Brain pericyte (primary cell): ENCODE measurements at places on chromosomes 12 and 14.

DNA sequence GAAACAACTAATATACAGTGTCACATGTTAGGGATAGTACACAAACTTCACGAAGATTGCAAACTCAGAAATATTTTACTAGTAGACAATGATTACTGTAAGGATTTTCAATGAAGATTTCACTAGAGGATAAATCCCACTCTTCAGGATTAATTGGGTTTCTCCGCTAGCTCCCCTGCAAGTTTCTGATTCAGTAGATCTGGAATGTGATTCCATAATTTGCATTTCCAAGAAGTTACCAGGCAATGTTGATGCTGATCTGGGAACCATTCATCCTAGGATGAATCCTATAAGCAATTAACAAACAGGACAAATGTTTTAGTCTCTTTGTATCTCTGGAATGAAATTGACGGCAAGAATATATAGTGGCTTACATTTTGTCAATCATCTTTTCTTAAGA is 272.4 kb downstream of the ALX1 start:
- no peak for DNase-seq

DNA sequence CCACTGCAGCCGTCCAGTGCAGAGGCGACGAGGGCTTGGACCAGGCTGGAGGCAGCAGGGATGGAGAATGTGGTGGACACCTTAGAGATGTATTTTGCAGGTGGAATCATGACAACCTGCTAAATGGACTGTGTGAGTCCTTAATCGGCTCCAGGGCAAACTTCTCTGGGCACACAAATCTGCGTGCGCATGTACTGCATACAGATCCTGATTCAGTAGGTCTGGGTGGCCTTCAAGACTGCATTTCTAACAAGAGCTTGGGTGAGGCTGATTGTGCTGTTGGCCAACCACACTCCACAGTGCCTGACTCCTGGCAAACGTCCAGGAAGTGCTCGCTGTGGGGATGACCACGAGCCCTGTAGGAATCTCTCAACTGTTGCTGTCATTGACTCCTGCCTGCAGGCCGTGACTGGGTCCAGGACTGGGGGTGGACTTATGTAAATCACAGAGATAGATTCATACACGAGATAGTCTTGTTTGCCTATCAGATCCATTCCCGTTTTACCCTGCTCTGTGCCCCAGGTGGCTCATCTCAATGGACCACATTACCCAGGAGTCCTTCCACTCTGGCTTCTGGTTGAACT is 27.2 kb downstream of the JDP2 start:
- DNase-seq: no peak

- no peak for DNase-seq
Measured at GRCh38 chr14:94143711-94144110, 14.3 kb upstream of the IFI27L2 start.

DNA sequence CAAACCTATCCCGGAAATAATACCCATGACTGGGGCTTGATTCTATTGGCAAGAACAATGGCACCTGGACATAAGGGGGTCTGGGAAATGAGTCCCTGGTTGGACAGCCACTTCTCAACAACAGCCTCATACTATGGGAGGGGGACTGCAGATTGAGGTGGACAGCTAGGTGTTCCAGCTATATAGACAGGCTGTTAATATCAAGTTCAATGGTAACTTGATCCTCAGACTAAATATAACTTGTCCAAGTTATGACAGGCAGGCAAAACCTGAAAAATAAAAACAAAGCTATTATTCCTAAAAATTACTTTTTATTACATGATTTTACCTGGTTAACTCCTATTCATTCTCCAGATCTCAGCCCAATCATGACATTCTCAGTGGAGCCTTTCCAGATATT is 267.3 kb downstream of the TTC8 start:
- DNase-seq: no peak

- no peak for DNase-seq
Measured at GRCh38 chr14:56196274-56196673, 78.1 kb downstream of the PELI2 start.

DNA sequence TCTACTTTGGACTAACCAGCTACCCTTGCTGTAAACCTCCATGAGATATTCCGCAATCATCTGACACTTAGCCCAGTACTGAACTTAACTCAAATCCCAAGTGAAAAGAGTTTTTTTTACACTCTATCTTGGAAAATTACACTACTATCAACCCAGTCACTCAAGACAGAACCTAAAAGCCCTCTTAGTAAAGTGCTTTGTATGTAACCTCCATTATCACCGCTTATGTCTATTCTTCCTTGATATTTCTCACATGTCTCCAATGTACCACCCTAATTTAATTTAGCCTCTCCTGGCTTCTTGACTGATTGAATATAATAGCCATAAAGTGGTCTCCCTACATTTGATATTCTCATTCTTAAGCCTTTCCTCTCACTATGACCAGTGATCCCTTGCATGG is 168.8 kb upstream of the SYT1 start:
- DNase-seq: no peak

GRCh38 chr14:95254288-95254687 is 65.4 kb downstream of the CLMN start:
- no peak for DNase-seq

DNA sequence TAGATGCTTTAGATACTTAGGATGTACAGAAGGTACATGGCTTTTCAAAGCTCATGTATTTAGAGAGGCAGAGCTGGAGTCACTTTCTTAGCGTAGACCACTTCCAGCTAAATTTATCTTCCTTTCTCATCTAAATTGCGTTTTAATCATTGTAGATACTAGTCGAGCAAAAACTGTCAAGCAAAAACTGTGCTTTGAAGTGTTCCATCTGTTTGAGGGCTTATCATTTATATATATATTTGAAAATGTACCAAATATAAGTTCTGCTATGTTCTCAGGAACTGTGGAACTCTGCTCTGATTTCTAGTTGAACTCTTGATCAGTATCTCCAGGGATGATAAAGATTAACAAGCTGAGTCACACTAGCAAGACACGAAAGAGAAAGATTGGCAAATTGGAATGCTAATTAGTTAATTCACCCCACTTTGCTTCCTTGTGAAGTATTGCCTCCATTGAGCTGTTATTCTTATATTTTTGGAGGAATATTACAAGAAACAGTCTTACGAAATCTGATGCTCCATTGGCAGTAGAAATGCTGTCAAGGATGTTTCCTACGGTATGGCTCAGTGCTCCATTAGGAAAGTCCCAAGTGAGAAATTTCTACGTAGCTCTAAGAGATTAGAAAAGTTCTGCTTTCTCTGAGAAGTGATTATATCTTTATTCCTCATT is 310.7 kb downstream of the AEBP2 start:
- no peak for DNase-seq

DNA sequence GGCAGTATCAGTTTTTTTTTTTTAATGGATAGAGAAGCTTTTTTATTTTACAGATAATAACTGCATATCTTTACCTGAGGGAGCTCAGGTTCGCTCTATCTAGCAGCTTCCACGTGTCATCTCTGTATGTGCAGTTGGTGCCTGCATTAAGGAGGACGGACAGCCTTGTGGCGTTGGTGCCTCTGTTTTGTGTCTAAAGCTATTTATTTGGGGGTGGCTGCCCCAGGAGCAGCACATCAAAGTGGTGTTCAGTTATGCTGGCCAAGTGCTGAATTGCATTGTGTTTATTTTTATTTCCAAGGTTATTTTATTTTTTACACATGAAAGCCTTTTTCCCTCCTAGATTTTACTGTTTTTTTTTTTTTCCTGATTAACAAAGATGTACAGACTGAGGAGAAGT is 59.7 kb downstream of the RASSF3 start:
- no peak for DNase-seq

DNA sequence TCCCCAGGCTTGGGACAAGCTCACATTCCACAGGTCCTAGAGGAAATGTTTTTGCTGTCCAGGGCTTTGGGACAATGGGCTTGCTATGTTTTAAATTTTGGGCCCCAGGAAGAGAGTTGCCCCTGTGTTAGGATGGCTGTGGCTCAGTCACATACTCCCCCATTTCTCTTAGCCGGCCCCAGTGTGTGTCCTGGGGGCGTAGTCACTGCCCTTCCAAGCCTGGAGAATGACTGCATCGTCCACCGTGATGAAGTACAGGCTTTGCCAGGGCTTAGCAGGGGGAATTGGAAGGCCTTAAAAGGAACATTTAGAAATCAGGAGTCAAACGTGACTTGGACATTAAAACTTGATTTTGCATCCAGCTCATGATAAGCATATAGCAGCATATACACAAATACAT is 293.6 kb downstream of the CACNA1C start:
- no peak for DNase-seq

GRCh38 chr14:54703724-54704123 is 136.8 kb downstream of the SAMD4A start:
- no peak for DNase-seq

DNA sequence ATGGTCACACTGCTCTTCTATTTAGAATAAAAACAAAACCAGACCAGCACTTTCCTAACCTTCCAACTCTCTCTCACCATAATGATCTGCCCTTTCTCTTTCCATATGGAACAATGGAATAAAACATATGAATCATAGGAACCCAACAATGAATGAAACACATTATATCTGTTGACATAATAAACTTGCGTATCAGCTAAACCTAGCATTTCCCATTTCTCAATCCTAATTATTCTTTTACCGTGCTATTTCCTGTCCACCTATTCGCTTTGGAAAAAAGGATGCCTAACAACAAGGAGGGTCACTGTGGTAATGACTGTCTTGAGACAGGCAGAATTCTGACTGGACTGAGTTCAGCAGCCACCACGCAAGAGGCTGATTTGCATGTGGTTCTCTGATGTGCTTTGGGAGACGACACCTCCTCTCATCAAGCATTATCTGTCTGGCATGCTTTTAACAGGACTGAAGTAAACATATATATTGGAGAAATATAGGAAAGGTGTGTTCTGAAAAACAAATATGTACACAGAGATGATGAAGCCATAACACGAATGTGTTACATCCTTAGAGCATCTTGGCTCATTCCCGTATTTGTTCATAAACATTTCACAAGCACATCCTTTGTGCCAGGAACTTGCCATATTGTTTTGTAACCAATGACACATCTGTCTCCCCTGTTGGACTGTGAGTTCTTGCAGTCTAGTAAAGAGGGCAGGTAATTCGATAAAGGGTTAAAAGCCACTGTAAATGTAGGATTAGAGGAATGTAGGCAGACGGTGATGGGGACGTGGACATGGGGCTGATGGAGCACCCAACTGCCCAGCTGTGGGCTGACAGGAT is 87.7 kb downstream of the PTPRB start:
- no peak for DNase-seq

DNA sequence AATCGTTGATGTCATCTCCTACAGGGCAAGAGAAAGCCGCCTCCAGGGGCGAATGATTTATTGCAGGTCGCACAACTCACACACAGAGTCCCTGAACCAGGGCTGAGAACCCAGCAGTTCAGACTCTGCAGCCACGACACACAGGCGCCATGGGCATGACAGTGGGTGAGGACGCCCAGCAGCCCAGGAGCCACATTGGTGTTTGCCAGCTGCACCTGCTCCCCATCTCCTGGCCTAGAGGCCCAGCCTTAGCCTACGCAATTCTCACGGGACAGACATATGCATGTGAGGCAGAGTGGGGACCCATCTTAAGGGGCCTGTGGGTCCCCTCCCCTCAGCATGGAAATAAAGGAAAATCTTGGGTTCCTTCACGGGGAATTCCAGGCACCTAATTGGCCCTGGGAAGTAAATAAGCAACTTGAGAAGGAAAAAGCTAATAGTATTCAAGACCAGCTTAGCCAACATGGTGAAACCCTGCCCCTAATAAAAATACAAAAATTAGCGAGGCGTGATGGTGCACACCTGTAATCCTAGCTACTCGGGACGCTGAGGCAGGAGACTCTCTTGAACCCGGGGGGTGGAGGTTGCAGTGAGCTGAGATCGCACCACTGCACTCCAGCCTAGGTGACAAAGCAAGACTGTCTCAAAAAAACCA is 69.3 kb downstream of the RIMBP2 start:
- DNase-seq: no peak

DNA sequence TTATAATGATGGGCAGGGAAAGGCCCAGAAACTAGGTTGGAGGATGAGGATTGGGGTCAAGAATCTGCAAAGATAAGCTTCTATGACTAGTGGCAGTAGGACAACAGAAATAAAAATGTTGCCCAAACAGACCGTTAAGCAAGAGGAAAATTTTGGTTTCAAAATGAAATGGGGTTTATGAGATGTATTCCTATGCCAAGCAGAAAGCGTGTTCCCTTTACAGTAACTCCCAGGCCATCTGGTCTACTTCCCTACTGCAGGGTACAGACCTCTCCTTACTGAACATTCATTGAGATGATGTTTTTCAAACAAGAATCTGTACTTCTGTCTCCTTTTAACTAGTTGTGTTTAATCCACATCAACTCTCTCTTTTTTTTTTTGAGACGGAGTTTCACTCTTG is 20.4 kb upstream of the TMEM229B start:
- DNase-seq: no peak

GRCh38 chr12:42627151-42627550 is 37.6 kb upstream of the PRICKLE1 start:
- DNase-seq: no peak

DNA sequence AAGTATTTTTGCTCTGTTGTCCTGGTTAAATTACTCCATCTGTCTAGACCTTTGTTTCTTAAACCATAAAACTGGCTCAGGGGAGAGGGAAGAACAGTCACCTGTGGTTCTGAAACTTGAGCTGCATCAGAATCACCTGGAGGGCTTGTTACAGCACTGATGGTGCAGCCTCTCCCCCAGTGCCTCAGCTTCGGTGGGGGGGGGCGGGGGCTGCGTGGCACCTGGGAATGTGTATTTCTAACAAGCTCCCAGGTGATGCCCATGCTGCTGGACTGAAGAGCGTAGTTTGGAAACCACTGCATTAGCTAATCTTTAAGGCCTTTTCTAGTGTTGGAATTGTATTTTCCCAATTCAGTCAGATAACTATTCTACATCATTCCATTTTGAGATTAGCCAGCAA is 42.7 kb downstream of the GPHB5 start:
- DNase-seq: no peak

DNA sequence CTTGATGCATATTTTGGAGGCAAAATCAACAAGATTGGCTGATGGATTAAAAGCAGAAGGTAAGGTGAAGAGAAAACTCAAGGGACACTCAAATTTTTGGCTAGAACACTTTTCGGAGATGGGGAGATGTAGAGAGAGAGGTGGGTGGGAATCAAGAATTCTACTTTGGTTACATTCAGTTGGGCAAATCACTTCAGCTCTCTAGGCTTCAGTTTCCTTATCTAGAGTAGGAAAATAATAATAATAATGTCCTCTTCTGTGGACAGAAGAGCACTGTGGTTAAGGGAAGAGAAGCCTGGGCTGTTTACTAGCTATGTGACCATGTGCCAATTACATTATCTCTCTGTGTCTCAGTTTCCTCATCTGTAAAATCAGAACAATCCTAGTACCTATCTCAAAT is 23.4 kb upstream of the DHRS2 start:
- DNase-seq: no peak

- DNase-seq: no peak
Measured at GRCh38 chr12:11656550-11656949, 7.1 kb downstream of the ETV6 start.

DNA sequence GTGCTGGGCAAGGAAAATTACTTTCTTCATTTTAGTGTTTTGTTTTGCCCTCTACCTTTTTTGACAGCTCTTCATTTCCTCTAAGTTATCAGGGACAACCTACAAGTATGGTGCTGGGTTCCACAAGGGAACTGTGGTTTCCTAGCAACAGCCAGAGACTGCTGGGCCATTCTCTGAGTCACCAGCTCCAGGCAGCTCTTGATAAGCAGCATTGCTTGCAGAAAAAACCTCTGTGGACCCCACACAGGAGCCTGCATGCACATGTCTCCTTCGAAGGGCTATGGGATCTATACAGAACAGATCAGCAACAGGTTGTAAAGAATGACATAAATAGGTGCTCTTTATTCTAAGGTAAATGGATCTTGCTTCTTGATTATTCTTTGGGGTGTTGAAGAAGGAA is 81.0 kb upstream of the CCDC196 start:
- DNase-seq: no peak
